ENCODE measurements at places on chromosomes 7 and 10.

DNA sequence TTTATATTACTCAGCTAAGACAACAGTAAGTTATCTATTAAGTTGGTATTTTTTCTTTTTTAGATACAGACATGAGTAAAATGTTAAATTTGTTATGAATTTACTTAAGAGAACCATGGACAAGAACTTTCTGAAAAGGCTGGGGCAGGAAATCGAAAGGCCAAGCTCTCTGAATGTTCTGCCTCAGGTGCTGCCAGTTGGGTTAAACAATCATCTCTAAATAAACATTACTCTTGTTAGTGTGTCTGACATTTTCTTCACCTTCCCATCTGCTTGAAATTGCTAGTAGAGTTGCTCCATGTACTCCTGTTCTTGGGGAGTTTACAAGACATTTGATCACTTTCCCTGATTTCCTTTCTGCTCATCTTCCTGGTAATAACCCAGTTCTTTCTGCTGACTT, 87.5 kb downstream of the ANKRD7 start:
- H3K36me3 ChIP-seq = no peaks in the 10 kb centered on the region
- H3K4me3 ChIP-seq = no peak overlapping the region

DNA sequence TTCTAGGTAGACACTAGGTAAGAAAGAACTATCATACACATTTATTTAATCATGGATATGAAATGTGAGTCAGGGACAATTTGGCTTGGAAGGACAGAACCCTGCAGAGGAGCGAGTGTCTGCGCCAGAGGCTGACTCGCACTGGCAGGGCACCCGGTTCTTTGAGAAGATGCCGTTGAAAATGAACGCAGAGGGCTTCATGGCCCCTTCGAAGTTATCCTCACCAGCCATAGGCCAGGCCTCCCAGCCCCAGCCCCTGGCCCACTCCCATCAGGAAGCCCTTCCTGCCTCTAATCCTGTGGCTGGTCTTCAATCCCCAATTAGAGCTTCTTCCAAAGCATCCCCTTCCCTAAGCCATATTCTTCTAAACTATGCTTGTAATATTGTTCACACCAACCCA, 239.8 kb downstream of the TCERG1L start:
- no peak overlapping the region for H3K27ac ChIP-seq
- H3K36me3 ChIP-seq = no peaks in the 10 kb centered on the region
- no peaks in the 10 kb centered on the region for H3K27me3 ChIP-seq
- no peaks in the 10 kb centered on the region for H3K4me1 ChIP-seq

DNA sequence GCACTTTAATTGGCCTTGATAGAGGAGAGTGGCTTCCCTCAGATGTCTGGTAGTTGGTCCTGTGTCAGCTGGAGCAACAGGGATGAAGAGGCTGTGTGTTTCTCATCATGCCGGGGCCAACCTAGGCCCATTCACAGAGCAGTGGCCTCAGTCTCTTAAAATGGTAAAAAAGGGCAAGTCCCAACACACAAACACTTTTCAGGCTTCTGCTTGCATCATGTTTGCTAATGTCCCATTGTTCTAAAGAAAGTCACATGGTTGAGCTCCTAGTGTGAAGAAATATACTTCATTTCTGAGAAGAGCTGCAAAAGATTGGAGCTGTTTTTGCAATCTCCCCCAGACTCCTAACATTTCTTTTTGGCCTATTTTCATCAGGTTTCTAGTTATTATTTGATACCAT, 40.6 kb upstream of the RBAK start:
- no peaks in the 10 kb centered on the region for H3K27me3 ChIP-seq
- DNase-seq = peak; percentile 11
- no peaks in the 10 kb centered on the region for H3K36me3 ChIP-seq

DNA sequence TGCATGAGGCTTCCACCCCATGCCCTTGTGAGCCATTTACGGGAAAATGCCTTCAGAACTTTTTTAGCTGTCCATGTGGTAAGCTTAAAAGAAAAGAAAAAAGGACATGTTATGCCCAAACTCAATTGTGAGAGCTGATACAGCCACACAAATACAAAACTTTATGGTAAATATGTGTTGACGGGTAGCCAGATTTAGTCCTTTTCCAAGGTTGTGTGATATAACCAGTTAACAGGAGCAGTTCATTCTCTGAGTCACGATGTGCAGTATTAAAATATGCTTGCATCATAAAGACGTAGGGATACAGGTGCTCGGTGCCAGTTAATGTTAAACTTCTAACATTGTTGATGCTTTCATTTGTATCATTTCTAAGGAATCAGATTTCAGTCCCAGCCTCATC, 350.4 kb downstream of the DNAJB6 start:
- no peak for DNase-seq
- peaks cover 82% of the 10 kb centered on the region for H3K27me3 ChIP-seq
- H3K4me1 ChIP-seq = no peaks in the 10 kb centered on the region
- no peaks in the 10 kb centered on the region for H3K36me3 ChIP-seq
- no peak overlapping the region for H3K27ac ChIP-seq

- no peaks in the 10 kb centered on the region for H3K36me3 ChIP-seq
- H3K27me3 ChIP-seq = no peaks in the 10 kb centered on the region
- H3K27ac ChIP-seq = no peak overlapping the region
- no peak overlapping the region for H3K4me3 ChIP-seq
- H3K4me1 ChIP-seq = peaks cover 2% of the 10 kb centered on the region
These were observed 194.1 kb upstream of the ZNF804B start for GRCh38 chr7:88565401-88565800.

GRCh38 chr7:117402109-117402508, 25.2 kb downstream of the ASZ1 start:
- peak; percentile 17 for DNase-seq
- H3K27me3 ChIP-seq = no peaks in the 10 kb centered on the region
- H3K4me1 ChIP-seq = no peaks in the 10 kb centered on the region
- H3K27ac ChIP-seq = no peak overlapping the region

DNA sequence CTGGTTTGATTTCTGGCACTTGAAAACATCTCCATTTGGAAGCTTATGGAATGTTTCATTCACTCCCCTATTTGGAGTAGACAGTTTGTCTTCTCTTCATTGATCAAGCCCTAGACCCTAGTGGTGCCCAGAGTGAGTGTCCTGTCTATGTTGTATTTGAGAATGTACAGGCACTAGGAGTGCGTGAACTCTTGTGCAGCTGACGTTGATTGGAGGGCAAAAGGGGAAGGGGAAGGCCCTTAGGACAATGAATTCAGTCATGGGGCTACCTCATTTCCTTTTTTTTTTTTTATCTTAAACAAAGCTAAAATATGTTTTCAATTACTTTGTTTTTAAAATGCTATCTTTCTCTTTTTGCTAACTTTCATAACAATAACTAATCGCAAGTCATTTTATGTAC, 66.5 kb downstream of the ADD3 start:
- H3K4me3 ChIP-seq = no peak overlapping the region
- H3K27me3 ChIP-seq = no peaks in the 10 kb centered on the region
- no peaks in the 10 kb centered on the region for H3K36me3 ChIP-seq

- no peaks in the 10 kb centered on the region for H3K36me3 ChIP-seq
- no peak for DNase-seq
- H3K4me1 ChIP-seq = no peaks in the 10 kb centered on the region
- H3K4me3 ChIP-seq = no peak overlapping the region
- H3K27ac ChIP-seq = no peak overlapping the region
These were observed 252.6 kb upstream of the IGFBP3 start for GRCh38 chr7:46173476-46174195.
